Heart right ventricle (tissue), 16 donors: ENCODE measurements at places on chromosomes 13 and 19. TPM values are rescaled to one million over a fixed set of nuclear protein-coding genes. Genes with fewer than 3 reads are reported as not detected.

The CEACAM20 gene
- not detected for total RNA-seq

GRCh38 chr19:2902590-2903218 is 2.0 kb downstream of the ZNF57 start:
- DNase-seq = no peak

DNA sequence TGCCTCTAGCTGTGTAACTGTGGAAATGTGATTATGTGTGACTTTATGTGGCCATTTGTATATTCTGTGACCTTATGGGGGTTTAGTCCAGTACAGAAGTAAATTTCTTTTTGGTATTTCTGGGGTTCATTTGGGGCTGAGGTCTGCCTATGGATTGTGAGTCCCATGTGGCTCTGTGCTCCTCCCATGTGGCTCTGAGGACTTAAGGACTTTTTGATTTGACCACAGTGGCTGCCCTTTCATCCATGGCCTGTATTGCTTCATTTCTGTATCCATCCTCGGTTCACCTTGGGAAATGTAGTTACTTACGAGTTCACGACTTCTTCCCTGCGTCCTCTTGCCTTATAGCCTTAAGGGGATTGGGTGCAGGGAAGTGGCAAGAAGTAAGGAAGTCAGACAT is 1.0 kb downstream of the ZNF420 start:
- DNase-seq = no peak

DNA sequence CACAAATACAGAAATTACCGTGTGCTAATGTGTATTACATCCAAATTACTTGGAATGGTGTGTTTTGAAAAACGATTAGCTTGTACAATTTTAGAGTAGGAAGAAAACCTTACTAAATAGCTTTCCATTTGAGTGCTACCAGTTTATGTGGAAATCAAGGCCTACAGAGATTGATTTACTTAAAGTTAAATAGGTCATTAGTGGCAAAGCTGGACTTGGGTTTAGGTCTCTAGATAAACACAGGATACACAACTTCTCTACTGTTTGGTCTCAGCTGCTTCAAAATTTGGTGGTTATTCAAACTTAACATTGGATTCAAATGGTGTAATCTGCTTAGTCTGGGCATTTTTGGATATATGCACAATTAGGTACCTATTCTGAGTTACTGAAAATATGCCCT is 21.4 kb downstream of the PCCA start:
- DNase-seq = no peak

GRCh38 chr13:99227331-99227900 is 26.8 kb downstream of the UBAC2 start:
- no peak for DNase-seq

DNA sequence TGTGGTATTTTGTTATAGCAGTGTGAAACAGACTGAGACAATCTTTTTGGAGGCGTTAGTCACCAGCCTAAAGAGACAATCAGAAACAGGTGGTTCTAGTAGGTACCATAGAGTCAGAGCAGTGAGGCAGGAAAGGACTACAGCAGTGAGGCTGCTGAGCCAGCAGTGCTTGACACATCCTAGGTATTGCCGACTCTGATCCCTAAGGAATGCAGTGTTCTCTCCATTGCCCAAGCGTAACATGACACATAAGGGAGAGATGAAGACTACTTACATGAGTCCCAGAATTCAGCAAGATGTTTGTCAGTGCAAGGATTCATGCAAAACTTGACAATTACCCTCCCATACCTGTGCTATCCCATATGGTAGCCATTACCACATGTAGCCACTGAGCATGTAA is 62.4 kb upstream of the XPO4 start:
- no peak for DNase-seq

DNA sequence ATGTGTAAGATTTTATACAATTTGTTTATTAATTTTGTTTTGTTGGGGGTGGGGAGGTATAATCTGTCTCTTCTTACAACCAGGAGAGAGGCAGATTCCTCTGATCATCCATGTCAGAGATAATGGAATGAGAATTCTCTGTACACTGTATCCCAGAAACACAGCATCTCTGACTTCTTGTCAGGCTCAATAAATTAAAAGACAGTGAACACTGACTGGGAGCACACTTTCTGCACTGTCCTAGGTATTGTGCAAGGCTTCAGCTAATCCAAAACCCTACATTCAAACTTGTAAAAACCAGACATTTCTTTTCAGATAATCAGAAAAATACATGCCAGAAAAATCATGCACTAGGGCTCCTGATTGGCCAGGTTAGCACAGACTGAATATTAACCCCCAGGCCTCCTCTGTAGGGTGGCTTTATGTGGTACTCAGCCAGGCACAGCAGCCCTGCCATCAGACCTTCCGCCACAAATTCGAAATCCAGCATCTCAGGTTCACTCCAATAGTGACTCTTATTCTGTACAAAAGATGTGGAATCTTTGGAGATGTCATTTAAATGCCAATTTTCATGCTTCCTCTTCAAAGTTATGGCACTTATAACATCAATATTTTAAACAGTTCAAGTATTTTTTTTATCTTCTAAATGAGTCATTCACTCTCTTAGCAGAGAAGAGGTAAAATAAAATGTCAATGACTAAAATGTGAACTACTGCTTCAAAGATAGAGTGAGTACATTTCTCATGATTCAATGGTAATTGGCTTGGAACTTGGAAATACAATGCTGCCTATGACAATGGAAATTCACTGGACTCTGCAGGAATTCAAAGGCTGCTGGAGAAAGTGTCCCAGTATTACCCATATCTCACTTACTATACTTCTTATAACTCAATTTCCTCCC is 211.5 kb downstream of the KLF12 start:
- DNase-seq = no peak
